ENCODE measurements at places on chromosomes 5 and 9.

DNA sequence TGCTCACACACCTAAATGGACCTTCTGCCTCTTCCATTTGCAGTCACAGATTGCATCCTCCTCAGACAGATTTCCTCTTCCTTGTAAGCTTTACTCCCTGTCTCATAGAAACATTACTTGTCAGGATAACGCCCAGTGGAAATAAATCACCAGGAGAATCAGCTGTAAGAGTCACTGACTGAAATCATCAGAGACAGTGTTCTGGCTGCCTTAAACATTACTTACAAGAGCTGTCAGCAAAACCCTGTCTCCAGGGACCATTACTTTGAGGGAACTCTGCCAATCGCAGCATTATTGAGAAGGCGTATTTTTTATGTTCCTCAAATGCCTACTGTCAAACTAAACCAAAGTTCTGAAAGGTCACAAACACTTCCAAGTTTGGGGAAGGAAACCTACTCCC is 5.9 kb downstream of the DPYSL3 start:
- no peak for DNase-seq

DNA sequence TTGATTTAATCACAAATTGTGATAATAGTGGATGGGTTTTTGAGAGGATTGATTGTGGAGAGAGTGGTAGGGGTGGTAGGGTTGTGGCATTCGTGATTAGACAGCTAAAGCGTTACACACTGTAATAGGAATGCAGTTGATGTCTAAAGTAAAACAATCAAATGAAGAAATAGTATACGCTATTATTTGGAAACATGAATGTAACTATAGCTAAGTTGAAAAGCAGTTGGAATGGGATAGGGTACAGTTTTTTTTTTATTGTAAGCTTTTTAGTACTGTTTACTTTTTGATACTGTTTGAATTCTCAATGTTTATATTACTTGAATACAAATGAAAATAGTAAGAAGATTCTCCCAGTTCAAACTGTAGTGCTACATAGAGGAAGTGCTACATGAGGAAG is 51.8 kb downstream of the RANBP17 start:
- DNase-seq, result no peak

DNA sequence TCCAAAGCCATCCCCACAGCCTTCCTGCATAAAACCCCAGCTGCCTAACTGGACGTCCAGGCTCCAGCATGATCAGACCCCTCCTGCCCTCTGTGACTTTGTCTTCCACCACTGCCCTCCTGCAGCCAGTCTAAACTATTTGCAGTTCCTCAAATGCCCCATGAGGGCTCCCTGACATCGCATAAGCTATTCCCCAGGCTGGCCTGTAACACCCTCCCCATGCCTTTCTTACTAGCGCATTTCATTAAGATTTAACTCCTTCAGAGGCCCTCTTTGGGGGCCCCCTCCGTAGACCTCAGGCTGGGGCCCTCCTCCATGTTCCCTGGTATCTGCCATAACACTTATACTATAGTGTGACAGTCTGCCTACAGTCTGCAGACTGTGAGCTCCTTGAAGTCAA is 15.5 kb upstream of the SMIM23 start:
- DNase-seq, result no peak

GRCh38 chr9:113266174-113266573 is 9.2 kb downstream of the CDC26 start:
- DNase-seq, result no peak

DNA sequence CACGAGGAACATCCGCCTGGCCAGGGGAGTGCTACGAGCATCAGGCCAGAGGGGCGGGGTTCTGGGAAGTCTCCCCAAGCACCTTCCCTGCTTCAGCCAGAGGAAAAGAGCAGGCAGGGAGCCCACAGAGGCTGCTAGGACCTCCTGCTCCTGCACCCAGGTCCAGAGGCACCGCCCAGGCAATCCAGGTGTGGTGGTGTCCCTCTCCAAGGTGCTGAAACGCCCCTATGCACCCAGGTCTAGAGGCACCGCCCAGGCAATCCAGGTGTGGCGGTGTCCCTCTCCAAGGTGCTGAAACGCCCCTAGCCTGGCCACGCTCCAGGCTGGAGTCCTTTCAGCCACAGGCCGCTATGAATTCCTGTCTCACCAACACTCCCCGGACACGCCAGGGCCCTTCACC is 10.7 kb upstream of the UBAC1 start:
- no peak for DNase-seq

GRCh38 chr5:1195916-1196315 is 5.5 kb upstream of the SLC6A19 start:
- DNase-seq, result no peak

GRCh38 chr5:87061046-87061445 is 206.6 kb upstream of the RASA1 start:
- DNase-seq, result no peak

DNA sequence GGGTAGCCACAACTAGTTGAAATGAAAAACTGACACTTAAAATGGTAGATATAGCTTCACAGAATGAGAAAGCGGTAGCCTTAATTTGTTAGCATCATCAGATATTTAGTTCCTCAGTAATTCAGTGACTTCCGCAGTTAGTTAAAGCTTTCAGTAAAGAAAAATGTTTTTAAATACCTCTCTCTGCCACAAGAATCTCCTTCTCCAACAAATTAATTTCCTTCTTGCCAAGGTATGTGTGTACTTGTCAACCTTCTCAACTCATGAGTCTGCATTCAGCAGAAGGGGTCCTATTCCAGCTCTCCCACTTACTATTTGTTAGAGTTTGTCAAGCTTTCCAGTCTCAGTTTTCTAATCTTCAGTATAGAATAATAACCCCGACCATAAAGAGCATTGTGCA is 26.3 kb upstream of the ERAP1 start:
- DNase-seq, result no peak

DNA sequence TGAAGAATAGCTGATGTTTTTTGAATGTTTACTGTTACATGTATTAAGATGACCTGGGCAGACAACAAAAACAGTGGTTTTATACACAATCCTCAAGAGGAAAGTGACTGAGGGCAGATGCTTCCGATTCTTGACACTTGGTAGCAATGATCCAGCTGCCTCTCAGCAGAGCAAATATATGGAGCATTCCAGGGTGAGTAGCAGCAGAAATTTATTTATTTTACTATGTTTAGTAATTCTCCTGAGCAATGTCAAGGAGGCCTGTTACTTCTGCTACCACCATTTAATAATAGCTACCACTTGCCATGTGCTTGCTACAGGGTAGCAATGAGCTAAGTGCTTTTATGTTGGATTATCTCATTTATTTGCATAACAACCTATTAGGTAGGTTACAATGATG is 69.1 kb upstream of the NR3C1 start:
- no peak for DNase-seq

DNA sequence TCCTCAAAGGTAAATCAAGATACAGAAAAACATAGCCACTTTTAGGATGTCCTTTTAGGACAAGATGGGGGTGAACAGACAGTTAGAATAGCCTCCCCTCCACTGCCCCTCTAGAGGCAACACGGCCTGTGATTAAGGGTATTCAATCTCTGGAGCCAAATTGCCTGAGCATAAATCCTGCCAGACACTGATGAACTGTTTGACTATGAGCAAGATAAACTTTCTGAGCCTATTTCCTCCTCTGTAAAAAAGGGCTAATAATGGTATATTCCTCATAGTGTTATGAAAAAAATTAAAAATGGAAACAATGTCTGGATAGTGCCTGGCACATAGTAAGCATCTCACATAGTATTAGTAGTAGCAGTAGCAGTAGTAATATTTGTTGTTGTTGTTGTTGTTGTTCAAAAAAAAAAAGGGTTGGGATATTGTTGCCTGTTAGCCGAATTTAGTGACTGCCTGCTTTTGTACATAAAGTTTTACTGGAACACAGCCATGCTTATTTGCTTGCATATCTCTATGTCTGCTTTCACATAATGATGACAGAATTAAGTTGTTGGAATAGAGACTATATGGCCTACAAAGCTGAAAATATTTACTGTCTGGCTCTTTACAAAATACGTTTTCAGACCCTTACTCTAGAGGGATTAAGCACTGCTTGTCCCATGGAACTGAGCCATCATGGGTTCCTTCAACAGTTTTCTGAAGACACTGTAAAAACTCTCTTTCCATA is 536.3 kb downstream of the TLE4 start:
- DNase-seq, result no peak

DNA sequence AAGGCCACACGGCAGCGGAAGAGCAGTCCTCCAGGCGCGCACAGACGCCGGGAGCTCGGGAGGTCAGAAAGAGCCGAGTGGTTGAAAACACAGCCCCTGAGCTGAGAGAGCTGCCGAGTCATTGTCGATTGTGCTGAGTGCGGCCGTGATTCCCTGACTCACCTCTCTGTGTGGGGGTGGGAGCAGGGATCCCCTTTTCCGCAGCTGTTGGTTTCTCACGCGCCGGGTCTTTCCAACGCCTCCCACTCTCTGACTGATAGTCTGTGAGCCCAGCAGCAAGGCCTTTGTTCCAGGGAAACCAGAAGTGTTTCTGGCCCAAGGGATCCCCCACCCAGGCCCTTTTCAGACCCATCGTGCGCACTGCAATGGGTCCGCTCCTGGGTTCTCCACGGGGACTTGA is 97.3 kb downstream of the MRPL36 start:
- DNase-seq, result no peak

DNA sequence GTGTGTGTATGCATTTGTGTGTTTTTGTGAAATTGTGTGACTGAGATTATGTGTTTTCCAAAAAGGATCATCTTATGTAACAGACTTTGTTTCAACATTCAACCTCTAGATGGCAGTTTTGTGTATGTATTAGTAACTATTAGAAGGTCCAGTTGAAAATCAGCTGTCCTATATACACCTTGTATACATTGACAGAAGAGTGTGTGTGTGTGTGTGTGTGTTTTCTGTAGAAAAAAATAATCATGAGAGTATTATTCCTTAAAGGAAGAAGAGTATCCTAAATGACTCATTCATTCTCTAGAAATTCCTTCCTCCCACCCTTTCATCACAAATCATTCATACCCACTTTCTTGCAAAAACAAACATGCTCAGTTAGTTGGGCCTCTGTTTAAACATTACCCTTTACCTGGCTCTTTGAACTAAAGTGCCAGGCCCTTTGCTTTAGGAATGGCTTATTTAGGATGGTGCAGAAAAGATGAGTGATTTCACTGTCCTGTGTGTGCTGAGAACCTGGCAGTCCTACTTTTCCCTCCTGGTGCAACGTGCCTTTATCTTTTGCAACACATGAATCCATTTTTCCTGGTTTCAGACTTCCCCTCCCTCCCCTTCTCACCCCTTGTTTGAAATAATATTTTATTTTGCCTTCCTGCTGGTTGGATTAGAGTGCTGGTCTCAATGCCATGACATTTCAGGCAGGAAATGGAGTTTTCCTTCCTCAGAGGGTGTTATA is 152.2 kb downstream of the ARHGAP26 start:
- no peak for DNase-seq

GRCh38 chr5:154836225-154836624 is 14.2 kb downstream of the FAXDC2 start:
- no peak for DNase-seq

DNA sequence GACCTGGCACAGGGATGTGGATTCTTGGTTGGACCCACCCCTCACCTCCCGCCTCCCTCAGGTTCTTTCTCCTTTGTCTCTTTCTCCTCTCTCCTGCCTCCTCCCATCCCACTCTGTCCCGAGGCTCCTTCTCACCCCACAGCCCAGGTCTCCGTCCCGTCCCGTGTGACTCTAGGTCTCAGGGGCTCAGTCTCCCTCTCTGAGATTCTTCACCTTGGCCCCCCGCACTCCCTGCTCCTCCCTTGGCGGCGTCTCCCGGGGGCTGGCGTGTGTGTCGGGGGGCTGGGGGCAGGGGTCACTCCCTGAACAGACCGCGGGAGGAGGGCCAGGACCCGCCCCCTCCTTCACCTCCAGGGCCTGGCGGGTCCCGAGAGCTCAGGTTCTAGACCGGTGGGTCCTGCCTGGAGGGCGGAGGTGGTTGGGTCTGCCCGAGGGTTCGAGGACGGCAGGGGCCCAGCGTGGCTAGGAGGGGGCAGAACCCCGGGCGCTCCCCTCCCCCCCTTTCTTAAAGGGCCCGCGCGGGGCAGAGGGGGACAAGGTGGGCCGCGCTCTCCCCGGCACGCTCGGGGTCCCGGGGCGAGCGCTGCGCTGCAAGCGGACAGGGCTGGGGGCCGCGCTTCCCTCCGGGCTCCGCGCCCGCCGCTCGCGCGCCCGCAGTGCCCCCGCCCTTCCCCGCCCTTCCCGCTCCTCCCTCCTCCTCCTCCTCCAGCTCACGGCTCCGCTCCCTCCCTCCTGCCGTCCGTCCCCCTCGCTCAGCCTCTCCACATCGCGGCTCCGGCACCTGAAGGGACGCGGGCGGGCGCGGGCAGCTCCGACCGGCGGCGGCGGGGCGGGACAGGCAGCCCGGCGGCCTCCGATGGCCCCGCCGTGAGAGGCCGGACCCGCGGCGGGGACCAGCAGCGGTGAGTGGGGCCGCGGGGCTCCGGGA is at the start of gene PSD2:
Gene PSD2 (plus strand): TSS at position 735 of the 928 bp plus-strand sequence. CDS start 13,633 bp downstream, outside the sequence.
- no peak for DNase-seq

DNA sequence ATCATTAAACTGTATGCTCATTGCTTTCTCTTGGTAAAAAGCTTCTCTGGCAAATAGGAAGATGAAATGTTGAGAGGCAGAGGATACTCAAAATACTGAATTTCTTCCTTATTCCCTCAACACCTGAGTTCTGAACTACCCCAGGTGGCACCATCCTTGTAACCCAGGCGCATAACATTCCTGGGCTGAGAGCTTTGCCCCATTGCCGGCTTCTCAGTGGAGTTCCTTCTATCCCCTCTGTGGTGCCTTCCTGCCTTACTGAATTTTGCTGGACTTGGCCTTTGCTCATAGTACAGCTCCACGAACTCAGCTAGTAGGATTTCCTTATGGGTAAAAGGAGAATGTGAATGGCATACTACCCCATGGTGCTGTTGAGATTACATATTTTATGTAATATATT is 54.7 kb downstream of the BASP1 start:
- no peak for DNase-seq

DNA sequence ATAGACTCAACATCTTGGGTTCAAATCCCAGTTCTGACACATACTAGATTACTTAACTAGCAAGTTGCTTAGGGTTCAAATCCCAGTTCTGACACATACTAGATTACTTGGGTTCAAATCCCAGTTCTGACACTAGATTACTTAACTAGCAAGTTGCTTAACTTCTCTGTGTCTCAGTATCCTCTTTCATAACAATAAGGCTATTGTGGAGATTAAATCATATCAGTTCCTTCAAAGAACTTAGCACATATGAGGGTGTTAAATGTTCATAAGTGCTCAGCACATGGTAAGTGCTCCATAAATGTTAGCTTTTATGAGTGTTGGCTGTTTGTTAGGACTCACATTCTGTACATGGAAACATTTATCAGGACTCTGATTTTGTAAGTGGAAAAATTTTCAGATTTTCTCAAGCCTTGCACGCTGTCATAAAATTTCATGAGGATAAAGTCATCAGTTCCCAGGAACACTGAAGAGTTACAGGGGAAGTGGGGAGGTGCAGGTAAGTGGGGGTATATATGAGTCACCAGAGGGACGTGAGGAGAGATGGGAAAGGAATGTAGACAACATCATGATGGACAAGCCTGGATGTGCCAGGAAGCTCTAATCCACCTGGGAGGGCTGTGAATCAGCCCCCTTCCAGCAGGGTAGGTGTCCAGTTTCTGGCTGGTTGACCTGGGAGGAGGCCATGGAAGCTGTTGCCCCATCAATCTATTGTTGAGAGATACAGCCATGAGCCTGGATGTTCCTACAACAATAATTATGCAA is 532.2 kb upstream of the WWC1 start:
- no peak for DNase-seq

GRCh38 chr5:171023508-171023907 is 161.7 kb downstream of the RANBP17 start:
- DNase-seq, result no peak

- DNase-seq, result no peak
Measured at GRCh38 chr5:137399911-137400310, 99.2 kb downstream of the SPOCK1 start.
